ENCODE measurements at places on chromosomes 7 and 10. TPM values are rescaled to one million over a fixed set of nuclear protein-coding genes. Genes with fewer than 3 reads are reported as not detected.

The ZNF365 gene
- 1.4 TPM for total RNA-seq

The WNT16 gene
- total RNA-seq = not detected

The VSIR gene
- total RNA-seq = 112 TPM

The NAT16 gene
- total RNA-seq = not detected

The LRMDA gene
- not detected for total RNA-seq

DNA sequence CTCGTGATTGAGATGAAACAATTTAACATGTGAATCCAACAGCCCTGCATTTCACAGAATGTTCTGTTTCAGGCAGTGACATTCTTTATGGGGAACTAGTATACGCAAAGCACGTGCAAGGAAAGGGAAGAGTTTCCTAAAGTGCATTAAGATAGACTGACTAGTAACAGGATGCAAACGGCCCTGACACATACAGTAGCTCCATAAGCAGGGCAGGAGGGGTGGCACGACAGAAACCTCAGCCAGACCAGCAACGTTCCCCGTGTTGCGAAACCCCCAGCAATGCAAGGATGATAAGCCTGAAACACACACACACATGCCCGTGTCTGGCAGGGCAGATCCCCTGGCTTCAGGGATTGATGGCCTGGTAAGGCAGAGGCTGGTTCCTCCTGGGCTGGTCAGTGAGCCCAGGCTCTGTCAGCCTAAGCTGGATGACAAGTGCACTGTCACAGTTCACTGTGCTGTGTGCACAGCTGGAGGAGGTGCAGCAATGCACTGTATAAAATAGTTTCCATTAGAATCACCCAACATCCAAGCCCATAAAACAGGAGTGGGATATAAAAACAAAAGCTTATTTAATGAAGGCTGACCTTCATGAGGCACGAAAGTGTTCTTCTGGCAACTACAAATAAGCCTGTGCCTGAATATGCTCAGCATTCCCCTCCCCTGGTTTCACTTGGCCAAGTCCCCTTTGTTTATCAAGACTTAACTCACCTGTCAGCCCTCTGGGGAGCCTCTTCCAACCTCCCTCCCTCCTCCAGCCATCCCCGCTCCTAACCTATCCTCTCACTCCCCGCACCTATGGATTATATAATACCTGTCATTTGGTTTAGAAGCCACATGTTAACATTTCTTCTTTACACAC, 88.8 kb downstream of the GSAP start:
- DNase-seq = no peak

The LIPN gene
- total RNA-seq = not detected

All from activated CD4-positive, alpha-beta memory T cell treated with anti-CD3 and anti-CD28 coated beads for 36 hours (primary cell).